Smooth muscle cell of the brain vasculature (primary cell): ENCODE measurements at places on chromosomes 7 and 10.

DNA sequence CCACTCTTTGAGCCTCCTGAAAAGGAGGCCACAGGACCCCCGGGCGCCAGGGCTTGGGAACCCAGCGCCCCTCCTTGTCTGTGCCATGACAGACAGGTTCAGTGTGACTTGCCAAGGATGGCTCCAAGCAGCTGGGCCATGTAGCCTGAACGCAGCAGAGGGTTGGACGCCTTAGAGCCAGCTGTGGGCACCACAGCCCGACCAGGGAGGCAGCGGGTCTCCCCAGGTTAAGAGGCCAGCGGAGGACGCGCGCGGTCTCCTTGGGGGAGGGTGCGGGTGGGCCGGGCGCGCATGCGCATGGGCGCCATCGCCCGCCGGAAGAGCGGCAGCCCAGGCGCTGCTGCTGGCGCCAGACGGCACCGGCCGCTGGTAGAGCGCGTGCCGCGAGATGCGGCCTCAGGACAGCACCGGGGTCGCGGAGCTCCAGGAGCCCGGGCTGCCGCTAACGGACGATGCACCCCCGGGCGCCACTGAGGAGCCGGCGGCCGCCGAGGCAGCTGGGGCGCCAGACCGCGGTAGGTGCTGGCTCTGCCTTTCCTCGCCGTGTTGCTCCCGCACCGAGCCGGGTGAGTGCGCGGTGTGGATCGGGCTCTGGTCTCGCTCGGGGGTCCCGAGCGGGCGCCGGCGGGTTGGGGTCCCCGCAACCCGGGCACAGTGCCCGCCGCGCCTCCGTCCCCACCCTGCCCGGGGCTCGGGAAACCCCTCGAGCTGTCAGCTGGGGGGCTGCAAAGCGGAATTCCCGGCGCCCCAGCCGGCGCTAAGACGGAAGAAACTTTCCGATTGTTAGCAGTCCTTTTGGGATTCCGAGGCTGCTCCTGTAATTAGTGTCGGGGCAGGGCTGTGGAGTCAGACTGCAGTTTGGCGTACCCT lies at the start of gene SLC35G1:
TSS of gene SLC35G1 (plus strand) at position 333 of the 870 bp plus-strand sequence. CDS start at position 389, 56 bp downstream.
- DNase-seq, result no peak

DNA sequence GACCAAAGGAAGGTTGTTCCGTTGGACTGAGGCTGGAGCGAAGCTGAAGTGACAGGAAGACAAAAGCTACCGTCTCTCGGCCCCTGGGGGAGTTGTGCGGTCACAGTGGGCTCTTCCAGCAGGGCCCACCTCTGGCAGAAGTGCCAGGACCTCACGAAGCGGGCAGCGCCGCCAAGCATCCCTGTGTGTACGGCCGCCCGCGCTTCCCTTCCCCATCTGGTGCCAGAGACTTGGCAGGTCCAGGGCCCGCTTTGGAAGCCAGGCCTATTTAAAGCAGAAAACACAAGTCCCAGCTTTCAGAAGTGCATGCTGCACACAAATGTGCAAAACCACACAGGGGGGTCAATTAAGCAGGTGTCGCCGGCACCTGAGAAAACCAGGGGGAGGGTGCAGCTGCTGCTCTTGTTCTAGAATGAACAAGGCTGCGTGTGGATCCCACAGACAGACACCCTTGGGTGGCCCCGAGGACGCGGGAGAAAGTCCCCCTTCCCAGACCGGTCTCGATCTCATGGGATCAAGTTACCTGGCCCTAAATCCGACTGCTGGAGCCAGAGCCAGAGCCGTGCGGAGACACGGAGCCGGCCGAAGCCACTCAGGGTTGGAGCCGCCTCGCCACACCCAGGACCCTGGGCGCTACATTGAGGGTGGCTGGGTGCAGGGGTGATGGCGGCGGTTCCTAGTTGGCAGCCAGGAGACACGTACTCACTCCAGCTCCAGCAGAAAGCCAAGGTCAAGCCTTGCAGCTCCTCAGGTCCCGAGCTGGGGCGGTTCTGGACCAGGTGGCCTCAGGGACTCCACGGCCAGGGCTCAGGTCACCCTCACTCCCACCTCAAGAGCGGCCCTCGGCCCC lies 51.8 kb upstream of the PPP2R2D start:
- DNase-seq, result no peak

DNA sequence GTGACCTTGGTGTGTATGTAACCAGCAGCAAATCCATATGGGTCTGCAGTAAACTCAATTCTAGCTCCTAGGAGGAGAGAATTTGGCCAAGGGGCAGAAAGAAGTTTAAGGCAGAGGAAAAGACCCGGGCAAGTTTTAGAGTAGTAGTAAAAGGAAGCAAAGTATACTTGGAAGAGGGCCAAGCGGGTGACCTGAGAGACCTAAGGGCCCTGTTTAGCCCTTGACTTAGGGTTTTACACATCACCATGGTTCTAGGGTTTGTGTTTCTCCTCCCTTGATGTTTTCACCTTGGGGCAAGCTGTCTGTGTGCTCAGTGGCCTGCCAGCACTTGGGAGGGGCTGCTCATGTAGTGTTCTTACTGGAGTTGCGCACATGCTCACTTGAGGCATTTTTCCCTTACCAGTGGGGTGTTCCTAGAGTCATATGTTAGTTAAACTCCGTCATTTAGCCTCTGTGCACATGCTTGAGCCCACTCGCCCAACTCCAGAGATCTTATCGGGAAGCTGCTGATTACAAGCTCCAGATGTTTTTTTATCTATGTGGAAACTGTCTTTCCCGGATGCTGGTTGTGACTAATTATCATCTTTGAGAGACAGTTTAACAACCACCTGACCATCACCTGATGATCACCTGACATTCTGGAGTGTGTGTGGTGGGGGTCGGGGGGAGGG lies 137.6 kb upstream of the PRSS1 start:
- no peak for DNase-seq

DNA sequence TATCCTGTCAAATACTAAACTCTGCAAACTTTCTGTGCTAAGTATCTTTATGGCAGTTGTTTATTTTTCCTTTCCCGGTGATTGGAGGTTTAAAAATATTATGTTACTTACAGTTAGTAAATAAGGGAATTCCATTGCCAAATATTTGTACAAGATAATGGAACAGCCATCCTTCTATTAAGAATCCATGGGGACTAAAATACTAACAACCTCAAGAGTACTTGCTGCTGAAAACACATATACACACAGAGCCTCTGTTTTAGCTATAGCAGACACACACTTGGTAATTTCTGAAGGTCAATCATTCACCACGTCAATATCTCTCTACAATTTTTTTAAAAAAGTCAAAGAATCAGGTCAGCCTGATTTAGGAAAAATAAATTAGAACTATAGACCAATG lies 32.4 kb downstream of the TSPAN12 start:
- DNase-seq, result no peak

DNA sequence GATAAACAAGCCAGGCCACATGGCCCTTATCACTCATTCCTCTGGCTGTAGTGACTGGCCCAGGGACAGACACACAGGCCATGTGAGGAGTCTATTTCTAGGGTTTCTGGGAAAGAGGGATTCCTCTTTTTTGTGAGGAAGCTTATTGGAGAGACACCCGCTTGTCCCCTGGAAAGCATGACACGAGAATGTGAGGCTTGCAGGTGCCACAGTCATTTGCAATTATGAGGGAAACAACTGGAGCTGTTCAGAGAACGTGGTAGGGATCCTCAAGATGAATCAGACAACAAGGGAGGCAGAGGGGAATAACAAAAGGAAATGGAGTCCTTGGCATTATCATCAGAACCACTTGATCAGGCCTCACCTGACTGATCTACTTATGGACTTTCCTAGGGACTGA lies 64.5 kb downstream of the ADCYAP1R1 start:
- no peak for DNase-seq

DNA sequence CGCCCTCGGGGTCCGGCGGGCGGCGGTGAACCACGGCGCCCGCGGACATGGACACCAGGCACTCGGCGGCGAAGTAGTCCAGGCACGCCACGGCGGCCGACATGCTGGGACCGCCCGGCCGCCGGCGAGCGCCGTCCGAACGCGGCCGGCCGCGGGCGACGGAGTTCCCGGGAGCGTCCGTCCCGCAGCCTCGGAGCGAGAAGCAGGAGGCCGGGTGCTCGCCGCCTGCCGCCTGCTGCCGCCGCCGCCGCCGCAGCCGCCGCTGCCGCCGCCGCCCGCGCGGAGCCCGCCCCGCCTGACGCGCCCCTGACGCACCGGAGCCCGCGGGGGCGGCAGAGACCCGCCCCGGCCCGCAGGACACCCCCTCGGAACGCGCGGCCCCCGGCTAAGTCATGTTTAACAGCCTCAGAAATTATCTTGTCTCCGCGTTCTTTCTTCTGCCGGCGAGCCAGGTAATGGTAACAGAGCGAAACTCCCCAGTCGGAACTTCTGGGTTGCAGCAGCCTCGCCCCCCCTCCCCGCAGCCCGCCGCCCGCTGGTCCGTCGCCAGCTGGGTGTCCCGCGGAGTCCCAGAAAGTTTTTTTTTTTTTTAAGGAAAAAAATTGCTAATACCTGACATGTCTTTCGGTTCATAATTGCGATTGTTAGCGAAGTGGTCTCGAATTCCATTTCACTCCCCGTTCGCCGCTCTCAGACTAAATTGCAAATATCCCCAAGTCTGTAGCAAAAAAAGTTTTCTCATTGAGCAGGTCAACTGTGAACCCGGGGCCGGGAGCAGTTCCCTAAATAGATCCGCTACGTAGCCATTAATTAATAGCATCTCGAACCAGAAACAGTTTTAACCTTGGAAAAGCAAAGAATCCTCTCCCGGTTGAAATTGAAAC lies at the start of gene KLF14:
TSS of gene KLF14 (minus strand) at position 277 of the 884 bp plus-strand sequence. CDS start at position 103, 174 bp downstream.
- DNase-seq, result no peak

DNA sequence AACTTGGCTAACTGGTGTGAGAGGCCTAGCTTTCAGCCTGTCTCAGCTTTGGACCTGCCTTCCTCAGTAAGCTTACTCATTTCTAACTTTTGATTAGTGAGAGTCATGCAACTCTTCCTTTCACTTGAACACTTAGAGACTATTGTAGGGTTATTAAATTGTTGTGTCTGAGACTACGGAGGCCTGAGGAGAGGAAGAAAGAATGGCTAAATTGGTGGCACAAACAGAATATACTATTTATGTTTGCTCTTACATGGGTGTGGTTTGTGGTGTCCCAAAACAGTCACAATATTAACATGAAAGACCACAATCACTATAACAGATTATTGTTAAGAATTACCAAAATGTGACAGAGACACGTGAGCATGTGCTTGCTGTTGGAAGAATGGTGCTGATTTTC lies 82.1 kb downstream of the TRIM24 start:
- DNase-seq, result no peak

DNA sequence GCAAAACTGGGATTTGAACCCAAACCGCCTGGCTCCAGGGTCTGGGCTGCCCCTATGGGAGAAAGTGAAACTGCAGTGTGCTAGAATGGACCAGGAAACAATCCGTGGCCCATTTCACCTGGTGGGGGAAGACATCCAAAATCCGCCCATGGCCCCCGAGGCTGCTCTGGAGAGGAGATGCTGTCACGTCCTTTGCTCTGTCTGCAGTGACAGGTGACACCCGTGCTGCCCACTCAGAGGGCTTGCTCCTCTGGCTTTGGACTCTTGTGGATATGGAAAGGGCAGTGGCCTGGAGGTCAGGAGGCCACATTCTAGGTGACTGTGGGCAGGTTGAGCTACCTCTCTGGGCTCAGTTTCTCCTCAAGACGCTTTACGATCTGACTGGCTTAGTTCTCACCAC lies 151.2 kb upstream of the GPR26 start:
- DNase-seq, result no peak

- DNase-seq, result no peak
These were observed 549.1 kb downstream of the LRMDA start for GRCh38 chr10:75980419-75981002.

- no peak for DNase-seq
These were observed 51.3 kb downstream of the HIP1 start for GRCh38 chr7:75687246-75688088.
